SW 1271 (cell line): ENCODE measurements at places on chromosomes 5 and 9.

DNA sequence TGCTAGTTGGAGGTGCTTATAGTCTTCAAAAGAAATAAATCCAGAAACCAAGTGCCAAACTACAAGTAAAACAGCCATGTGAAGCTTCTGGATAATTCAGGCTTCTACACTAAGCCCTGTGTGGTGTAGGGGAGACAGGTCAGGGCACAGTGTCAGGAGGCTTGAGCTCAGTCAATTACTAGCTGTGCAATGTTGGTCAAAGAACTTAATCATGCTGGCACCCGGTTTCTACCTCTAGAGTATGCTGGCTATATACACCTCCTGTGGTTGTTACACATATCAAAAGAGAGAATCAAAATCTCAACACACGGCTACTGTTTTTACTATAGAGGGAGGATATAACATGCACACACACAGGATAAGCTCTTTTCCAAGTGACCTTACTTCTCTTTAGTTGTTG is 469.7 kb upstream of the ZNF462 start:
- no peak for DNase-seq

DNA sequence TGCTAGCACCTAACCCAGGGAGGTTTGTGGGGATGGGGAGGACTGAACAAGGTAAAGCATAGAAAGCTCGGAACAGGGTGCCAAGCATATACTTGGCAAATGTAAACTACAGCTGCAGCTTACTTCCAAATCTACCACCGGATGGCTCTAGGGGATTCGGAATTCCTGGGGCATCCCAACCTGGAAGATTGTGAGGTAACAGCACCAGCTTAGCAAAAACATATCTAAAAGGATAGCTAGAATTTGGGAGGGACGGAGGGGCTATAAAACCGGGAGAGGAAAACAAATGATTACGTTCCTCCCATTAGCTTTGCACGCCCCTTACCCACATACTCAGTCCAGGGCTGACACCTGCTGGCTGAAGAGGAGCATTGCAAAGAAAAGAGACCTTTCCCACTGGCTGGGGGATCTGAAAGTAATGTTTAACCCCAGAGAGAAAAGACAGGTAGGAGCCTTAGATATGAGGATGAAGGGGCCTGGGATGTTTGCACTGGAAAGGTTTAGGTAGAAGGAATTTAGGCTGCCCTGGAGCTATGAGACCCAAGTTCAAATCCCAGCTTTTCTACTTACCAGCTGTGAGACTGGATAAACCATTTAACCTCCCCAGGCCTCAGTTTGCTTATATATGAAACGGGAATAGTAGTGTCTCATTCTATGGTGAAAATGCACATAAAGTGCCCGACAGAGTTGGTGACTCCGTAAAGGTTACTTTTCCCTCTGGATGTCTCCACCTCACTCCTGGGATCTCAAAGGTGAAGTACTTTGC is 73.6 kb downstream of the FAM114A2 start:
- peak; percentile 15 for DNase-seq

DNA sequence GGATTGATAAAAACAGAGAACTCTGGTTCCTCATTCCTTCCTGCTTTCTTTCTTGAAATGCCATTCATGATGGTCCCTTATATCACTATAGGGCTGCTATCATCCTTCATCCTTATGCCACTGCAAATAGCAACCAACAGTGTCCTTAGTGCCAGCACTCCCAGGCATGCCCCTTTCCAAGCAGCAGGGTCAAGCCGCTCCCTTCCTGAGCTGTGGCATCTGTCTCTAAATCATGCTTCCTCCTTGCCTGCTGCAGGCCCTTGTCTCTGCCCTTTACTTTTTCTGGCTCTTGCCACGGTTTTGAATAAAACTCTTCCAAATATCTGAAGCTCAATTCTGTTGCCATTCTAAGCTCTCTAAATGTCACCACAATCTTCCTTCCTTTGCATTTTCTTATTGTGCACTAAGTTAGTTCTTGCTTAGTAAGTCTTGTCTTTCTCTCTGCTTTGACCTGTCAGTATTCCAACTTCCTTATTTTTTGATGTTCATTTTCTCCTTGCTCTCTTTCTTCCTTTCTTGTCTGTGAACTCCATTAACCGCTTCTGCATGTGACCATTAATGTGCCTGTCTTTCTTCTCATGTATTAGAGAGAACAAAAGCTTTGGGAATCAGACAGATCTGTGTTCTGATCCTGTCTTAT is 19.9 kb downstream of the TLR4 start:
- DNase-seq, result no peak

DNA sequence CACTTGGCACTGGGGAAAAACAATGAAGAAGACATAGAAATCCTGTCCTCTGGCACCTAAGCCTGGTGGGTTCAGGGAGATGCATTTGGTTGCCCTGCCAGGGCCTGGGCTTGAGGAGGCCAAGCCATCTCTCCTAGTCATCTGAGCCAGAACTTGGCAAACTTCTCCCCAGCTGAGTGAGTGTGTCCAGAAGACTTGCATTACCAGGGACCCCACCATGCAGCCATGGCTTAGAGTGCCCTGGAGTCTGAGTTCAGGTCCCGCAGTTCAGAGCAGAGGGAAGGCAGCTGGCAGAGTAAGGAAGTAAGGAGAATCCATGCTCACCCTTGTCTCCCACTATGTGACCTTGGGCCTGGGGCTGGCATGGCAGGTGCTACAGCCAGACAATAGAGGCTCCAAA is 37.4 kb upstream of the FCN1 start:
- no peak for DNase-seq

DNA sequence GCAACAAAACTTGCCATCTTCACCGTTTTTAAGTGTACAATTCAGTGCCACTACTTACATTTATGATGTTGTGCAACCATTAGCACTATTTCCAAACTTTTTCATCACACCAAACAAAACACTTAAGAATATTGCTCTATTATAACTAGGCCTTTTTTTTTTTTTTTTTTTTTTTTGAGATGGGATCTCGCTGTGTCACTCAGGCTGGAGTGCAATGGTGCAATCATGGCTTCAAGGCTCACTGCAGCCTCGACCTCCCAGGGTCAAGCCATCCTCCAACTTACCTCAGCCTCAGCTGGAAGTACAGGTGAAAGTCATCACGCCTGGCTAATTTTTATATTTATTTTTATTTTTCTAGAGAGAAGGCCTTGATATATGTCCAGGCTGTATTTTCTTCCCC is 22.3 kb upstream of the LMNB1 start:
- no peak for DNase-seq

- DNase-seq, result no peak
These were observed 89.2 kb downstream of the FSTL4 start for GRCh38 chr5:133523013-133523658.

DNA sequence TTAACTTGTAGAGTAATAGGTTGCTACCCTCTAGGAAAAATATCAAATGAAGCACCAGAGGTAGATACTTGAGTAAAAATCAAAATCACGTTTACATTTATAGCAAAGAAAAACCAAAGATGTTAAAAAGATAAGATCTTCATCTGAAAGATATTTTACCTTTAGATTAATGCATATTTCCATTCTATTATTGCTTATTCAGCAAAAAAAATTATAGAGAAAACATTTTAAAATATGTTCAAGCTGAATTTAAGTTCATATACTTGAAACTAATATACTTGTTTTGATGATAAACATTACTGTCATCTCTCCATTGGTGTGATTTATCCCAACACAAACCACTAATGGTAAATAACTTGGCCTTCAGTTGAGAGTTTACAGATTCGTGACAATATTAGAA is 422.3 kb downstream of the CAAP1 start:
- DNase-seq, result no peak
